Foreskin melanocyte (primary cell): ENCODE measurements at places on chromosomes 7 and 10.

GRCh38 chr10:99711129-99711719, 20.7 kb downstream of the COX15 start:
- DNase-seq = peak; percentile 46

DNA sequence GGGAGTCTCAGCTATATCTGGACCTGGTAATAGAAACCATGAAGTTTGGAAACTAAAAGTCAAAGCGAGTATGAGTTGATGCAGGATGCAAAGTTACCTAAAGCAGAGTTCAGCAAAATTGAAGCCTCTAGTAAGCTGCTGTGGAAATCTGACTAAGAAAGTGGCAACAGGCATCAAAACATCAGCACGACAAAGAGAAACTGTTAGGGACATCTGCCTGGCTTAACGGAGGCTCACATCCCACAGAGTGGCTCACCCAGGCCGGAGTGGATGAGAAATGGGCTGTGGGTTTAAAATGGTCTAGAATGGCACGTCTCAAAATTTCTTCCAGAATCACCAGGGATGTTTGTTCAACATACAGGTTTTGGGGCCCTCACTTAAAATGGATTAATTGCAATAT, 164.1 kb upstream of the NPY start:
- no peak for DNase-seq

DNA sequence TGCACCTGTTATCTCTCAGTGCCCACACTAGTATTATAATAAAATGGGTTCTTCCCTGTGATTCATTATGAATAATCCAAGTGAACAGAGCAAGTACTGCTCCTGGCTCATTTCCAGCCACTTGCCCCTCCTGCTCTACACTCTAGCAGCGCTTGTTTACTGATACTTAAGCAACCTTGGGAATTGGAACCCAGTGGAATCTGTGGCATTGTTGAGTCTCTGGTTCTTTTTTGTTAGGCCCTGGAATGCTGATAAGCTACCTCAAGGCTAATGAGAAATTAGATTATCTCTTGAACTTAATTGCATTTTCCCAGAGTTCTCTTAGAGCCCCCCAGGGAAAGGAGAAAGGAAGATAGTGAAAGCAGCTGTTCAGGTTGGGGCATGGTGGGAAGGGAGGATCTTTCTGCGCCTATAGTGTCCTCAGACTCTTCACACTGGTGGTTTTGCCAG, 34.0 kb downstream of the PRKAR2B start:
- DNase-seq = no peak

- DNase-seq = no peak
Observed at GRCh38 chr7:90599892-90600555, 3.9 kb downstream of the CDK14 start.

GRCh38 chr7:45236666-45237065, 79.1 kb downstream of the RAMP3 start:
- no peak for DNase-seq

GRCh38 chr10:110138197-110138812, 69.1 kb upstream of the MXI1 start:
- DNase-seq = peak; percentile 54

DNA sequence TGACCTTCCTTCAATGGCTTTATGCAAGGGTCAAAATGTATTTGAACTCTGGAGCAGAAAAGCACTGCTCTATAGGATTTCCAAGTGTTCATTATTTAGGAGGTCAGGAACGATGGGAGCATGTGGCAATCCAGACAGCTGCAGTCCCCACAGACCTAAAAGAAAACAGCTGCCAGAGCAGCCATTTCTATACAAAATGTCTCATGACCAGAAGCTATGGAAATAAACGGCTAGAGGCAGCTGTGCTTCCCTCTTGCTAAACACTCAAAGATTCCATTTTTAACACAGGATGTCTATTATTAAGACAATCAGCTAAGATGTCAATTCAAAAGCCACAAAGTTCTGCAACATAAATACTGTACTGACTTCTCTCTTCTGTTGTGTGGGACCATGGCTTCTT, 879.1 kb upstream of the C7orf33 start:
- no peak for DNase-seq

- no peak for DNase-seq
Observed at GRCh38 chr10:84605802-84606201, 277.4 kb downstream of the CCSER2 start.

GRCh38 chr7:151018421-151019129, 5.7 kb downstream of the ATG9B start:
- no peak for DNase-seq

DNA sequence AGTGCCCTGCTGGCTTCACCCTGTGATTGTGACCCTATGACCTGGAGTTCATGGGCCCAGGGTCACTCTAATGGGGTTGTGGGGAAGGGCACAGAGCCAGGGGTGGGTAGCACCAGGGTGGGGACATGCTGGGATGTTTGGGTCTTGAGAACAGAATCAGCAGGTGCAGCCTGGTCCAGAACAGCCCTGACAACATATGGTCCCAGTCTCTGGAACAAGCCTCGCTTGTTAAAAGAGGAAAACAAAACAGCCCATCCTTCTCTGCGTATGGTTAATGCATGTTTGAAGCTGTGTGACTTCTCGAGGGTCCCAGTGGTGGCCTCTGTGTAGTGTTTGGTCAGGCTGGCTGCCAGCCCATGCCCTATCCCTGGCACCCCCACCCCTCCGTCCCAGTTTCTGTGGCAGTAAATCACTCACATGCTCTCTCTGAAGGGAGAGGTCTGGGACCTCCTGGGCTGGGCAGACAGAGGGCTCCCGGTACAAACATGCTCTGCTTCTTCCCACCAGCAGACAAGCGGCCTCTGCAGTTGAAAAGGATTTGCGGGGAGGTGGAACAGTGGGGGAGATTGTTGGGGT, 79.4 kb downstream of the FAM241B start:
- DNase-seq = no peak

DNA sequence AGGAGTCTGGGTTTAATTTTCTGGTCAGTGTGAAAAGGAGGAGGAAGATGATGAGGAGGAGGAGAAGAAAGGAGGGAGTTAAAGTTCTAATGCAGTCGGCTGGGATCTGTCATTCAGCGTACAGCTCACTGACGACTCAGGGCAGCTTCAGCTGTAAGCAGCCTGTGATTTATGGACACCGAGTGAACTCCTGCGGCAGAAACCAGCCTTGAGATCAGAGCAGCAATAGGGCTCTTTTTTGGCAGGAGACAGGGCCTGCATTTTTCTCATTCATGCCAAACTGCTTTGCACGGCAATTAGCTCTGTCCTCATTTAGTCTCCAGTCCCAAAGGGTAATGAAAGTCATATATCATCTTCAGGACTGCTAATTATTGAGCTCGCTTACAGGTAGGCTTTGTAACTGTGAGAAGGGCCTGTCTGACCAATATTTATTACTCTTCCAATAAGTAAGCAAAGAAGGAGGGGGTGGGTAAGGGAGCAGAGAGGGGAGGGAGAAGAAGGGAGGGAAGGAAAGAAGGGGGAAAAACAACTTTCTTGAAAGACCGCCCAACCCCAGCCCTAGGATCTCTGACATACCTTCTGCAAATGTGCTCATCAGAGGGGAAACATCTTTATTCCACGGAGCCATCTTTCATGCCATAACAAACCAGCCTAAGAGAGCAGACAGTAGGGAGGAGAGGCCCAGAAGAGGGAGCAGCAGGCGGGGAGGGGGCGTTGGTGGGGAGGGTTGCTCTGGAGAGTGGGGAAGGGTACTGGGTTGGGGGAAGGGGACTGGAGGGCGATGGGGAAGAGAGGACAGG, 48.1 kb upstream of the COMTD1 start:
- peak; percentile 24 for DNase-seq

- DNase-seq = peak; percentile 69
Observed at GRCh38 chr10:101031796-101032636, 982 bp downstream of the SFXN3 start.

DNA sequence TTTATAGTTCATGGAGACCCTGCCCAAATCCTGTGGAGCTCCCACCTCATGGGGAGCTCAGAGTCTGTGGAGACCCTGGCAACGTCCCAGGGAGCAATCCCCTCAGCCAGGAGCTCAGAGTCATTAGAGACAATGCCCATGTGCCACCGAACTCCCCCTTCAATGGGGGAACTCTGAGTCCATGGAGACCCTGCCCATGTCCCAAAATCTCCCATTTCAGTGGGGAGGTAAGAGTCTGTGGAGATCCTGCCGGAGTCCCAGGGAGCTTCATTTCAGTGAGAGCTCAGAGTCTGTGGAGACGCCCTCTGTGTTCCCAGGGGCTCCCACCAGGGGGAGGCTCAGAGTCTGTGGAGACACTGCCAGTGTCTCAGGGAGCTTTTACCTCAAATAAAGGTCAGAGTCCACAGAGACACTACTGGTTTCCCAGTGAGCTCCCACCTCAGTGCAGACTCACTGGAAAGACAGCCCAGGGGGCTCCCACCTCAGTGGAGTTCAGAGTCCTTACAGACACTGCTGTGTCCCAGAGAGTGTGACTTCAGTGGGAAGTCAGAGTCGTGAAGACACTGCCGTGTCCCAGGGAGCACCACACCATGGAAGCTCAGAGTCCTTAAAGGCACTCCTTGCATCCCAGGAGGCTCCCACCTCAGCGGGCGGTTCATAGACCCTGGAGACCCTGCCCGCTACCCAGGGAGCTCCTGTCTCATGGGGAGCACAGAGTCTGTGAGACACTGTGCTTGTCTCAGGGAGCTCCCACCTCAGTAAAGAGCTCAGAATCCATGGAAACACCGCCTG, 5.0 kb downstream of the MYO1G start:
- no peak for DNase-seq

GRCh38 chr10:82759050-82759449, 884.1 kb downstream of the NRG3 start:
- DNase-seq = no peak

GRCh38 chr7:35995334-35995733, 157.7 kb upstream of the EEPD1 start:
- DNase-seq = no peak

DNA sequence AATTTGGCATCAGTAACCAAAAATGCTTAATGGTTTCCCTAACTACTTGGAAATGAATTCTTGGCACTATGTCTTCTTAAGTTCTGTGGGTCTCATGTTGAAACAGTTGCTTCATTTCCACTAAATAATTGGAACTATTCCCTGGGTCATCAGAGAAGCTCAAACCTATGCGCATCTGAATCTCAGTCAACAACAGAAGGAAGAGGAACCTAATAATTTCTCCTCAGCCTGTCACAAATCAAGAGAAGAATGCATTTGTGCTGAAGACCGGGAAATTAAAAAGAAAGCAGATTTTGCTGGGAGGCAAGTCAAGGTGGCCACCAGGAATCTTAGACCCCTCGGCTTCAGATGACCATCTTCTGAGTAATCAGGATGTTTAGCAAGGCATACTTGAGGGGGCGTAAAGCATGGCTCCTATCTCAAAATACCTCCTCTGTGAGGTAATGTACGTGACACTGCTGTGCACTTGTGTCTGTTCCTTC, 41.4 kb downstream of the TOMM7 start:
- DNase-seq = no peak

GRCh38 chr7:142865766-142866165, 10.9 kb downstream of the EPHB6 start:
- DNase-seq = no peak

- no peak for DNase-seq
Observed at GRCh38 chr10:945778-946177, 14.3 kb upstream of the LARP4B start.

GRCh38 chr7:92141161-92141560, 6.9 kb upstream of the CYP51A1 start:
- DNase-seq = no peak

DNA sequence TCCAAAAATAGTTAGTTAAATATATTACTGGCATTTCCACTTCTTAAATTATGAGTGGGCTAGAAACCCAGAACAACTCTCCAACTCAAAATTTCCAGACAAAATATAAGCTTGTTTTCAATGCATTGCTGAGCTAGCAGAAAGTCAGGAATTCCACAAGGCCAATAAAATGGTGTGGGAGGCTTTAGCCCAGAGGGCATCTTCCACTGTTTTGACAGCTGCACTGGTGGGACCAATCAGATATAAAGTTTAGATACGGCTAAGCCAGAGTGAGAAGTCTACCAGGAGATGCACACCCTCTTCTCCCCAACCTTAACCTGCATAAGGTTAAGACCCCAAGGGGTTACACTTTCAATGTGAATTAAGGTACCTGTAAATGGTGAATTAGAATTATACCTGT, 76.6 kb downstream of the AMPH start:
- no peak for DNase-seq

GRCh38 chr7:112160130-112160770, 45.9 kb downstream of the DOCK4 start:
- no peak for DNase-seq

DNA sequence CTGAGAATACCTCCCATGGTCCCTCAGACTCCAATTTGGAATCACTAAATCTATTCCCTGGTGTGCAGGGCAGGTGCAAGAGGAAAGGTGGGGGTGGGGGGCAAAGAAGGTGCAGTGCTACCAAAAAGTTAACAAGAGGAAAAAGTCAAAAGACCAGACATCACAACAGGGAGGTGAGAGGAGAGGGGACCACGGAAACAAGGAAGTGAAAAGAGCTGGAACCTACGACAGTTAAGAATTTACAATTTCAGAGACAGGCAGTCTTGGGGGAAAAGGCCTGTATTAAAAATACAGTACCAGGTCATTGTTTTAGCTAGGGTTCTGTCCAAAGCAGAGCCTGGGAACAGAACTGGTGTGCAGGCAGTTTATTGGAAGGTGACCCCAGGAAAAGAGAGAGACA, 14.6 kb downstream of the ITGB1 start:
- no peak for DNase-seq

GRCh38 chr10:100866575-100867098, 46.1 kb upstream of the SLF2 start:
- no peak for DNase-seq

- no peak for DNase-seq
Observed at GRCh38 chr7:17915796-17916195, 24.5 kb downstream of the SNX13 start.

- DNase-seq = no peak
Observed at GRCh38 chr10:78301481-78301880, 267.8 kb downstream of the RPS24 start.

DNA sequence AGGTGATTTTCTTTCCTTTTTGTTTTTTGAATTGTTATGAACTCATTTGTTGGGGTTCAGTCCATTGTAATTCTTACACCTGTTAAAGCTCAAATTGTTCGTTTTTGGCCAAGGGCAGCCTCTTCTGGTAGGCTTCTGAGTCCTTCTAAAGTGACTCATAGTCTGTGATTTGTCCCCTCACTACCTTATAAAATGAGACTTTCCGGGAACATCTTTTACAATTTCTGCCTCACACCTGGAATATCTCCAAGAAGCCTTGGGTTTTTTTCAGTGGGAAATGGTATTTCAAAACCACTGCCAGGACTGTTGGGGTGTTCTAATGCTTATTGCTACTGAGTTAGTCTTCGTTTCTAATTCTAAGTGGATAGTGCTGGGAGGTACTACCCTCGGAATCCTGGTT, 56.7 kb downstream of the BMPR1A start:
- no peak for DNase-seq
